ENCODE measurements at places on chromosomes 7 and 10.

DNA sequence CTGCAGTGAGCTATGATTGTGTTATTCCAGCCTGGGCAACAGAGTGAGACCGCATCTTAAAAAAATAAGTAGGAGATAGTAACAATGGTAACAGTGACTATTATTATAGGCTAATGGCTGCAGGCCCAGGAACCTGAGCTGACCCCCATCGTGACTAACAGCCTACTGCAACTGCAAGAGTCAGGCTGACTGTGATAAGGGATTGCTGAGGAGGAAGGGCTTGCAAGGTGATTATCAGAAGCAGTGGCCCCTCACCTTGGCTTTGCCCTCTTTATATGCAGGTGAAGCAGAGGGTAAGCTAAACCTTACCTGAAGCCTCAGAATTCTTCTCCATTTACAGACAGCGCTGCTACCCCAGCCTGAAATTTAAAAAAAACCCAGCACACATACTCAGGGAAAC lies 83.9 kb upstream of the SDK1 start:
- DNase-seq = no peak

DNA sequence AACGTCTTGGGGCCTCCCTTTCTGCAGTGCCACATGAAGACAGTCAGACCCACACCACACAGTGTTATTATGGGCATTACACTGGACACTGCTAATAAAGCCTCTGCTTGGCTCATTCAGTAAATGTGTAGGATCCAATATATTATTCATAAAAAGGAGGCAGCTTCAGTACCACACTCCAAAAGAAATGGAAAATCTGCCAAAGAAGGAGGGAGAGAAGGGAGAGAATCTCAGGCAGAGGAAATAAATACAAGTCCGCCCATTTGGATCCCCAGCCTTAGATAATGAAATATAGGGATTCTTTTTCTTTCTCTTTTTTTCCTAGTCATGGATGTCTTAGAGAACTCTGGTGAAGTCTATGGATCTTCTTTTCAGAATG lies 162.2 kb downstream of the ELMO1 start:
- no peak for DNase-seq

- peak; percentile 23 for DNase-seq
Observed at GRCh38 chr7:130242198-130243014, 24.3 kb upstream of the CPA2 start.

DNA sequence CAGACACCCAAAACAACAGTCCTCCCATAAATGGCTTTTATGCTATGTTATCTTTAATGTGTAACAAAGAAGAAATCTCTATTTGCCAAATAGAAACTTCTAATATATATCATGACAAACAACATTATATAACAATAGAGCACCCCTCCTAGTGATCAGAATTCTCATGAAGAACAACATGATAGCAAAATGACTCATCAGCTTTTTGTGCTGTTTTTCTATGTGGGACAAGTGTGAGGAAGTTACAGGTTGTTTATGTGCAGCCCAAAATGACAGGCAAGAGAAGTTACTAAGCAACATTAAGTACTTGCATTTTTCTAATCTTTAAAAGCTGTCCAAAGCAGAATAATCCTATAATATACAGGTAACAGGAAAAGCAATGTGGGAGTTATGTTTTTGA lies 7.7 kb downstream of the DGKB start:
- DNase-seq = no peak

- no peak for DNase-seq
Observed at GRCh38 chr7:500521-501420, 18.9 kb downstream of the PDGFA start.

- no peak for DNase-seq
Observed at GRCh38 chr7:69243016-69243415, 355.3 kb upstream of the AUTS2 start.

- DNase-seq = no peak
Observed at GRCh38 chr7:47888371-47889265, 59.6 kb downstream of the PKD1L1 start.

DNA sequence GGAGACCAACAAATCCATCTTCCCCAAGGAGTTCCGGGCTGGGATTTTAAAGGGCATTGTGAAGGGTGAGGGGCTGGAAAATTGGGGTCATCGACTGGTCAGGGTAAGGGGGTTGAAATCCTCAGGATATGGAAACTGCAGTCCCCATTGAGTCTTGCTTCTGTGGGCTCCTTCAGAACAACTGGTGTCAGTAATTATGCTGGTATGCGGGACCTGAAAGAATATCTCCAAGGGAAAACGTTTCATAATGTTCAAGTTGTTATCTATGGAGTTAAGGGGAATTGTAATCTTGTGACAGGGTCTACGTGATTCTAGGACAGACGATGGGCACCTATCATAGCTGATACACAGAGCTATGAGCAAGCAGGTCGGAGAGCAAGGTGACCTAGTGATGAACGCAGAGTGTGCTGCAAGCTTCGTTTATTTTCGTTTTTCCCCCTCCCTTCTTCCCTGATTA lies 494 bp upstream of the RHBDD2 start:
- DNase-seq = no peak

- no peak for DNase-seq
Observed at GRCh38 chr7:2313450-2314208, 612 bp downstream of the SNX8 start.

- no peak for DNase-seq
Observed at GRCh38 chr10:71857934-71858890, 7.2 kb upstream of the PSAP start.

GRCh38 chr7:138749960-138750359 lies 47.8 kb upstream of the TMEM213 start:
- DNase-seq = no peak

- no peak for DNase-seq
Observed at GRCh38 chr10:99540306-99540656, 7.5 kb downstream of the NKX2-3 start.

- no peak for DNase-seq
Observed at GRCh38 chr7:22858640-22859561, 36.3 kb upstream of the TOMM7 start.

- no peak for DNase-seq
Observed at GRCh38 chr7:72080341-72080766, 331.8 kb downstream of the CALN1 start.

- DNase-seq = no peak
Observed at GRCh38 chr7:1242606-1243289, 10.1 kb downstream of the UNCX start.

DNA sequence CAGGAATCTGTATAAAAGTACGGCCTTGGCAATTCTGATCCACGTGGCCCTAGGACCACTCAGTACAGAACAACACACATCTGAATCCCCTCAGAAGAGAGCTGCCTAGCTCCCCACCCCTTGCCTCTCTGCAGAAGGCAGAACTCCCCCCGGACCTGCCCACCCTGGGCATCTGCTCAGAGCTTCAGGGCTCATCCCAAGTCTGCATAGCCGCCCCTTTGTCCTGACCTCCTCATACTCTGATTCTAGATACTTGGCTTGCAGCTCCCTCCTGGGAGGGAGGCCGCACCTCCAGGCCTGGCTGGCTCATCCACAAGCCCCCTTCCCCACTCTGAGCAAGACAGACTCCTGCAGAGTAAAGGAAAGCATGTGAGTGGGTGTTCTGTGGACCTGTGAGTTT lies 49.6 kb downstream of the GRID1 start:
- DNase-seq = no peak

DNA sequence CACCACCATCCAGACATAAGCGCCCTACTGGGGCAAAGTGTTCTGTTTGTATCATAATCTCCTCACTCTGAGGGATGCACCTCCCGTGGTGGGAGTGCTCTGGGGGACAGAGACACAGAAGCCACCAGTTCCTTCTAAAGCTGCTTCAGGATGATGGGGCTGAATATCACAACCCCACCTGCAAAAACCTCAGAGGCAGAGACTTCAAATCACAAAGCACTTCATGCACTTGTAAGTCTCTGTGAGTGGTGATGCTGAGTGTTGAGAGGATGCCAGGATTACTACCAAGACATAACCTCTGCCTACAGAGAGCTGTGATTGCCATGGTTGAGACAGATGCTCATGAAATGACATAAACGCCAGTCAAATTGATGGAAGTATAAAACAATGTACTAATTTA lies 255.5 kb downstream of the CALN1 start:
- DNase-seq = no peak

DNA sequence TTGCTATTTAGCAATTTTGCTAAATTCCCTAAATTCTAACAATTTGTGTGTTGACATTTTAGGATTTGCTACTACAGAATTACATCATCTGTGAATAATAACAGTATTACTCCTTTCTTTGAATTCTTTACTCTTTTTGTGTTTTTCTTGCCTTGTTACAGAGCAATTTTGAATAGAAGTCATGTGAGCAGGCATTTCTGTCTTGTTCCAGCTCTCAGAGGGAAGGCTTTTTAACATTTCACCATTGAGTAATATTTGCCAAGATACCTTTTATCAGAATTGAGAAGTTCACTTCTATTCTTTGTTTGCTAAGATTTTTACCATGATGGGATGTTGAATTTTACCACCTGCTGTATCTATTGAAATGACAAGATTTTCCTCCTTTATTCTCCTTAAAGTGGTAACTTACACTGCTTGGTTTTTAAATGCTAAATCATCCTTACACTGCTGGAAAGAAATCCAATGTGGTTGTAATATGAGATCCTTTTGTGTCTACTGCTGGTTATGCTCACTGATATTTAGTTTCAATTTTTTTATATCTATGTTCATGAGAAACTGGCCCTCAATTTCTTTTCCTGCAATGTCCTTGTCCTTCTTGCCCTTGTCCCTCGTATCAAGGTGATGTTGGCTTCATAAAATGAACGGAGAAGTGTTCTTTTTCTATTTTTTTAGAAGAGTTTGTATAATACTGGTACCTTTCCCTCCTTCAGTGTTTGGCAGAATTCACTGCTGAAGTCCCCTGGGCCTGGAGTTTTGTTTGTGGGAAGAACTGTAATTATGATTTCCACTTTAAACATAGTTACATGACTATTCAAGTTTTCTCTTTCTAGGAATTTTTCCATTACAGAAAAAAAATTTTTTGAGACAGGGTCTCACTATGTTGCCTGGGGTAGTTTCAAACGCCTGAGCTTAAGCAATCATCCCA lies 50.3 kb upstream of the ATP6V0A4 start:
- no peak for DNase-seq

DNA sequence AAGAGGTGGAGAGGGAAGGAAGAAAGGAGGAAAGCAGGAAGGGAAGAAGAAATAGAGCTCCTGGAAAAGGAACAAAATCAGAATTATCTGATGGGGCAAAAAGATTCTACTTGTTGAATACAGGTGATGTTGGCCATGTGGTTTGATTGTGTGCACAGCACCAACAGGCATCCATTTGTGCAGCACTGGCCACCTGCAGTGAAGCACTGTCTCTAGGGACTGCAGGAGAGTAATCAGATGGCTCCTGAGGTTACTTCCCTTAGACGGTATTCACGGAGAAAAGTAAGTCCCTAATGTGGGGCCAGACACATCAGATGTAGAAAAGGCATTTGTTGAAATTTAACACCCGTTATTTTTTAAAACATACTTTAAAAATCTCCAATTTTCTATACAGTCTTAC lies 135.3 kb upstream of the VIPR2 start:
- DNase-seq = no peak

- no peak for DNase-seq
Observed at GRCh38 chr7:97024209-97025129, at the start of gene DLX5. Gene DLX5, minus strand, starts transcription at chr7:97024831. Its CDS starts 208 bp downstream, at chr7:97024623.

DNA sequence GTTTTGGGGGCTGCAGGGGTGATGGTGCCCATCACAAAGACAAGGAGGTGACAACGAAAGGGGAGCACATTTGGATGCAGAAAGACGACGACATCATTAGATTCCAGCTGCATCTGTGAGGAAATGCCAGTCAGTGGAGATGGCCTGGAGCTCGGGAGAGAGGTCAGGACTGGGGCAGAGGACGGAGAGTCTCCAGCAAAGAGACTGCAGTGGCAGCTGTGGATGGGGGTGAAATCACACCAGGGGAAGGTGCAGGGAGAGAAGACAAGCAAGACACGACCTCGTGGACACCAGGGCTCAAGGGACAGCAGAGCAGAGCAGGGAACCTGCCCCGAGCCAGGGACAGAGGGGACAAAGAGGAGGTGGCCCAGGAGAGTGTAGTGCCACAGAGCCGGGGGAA lies 203.4 kb downstream of the PRPF18 start:
- no peak for DNase-seq

DNA sequence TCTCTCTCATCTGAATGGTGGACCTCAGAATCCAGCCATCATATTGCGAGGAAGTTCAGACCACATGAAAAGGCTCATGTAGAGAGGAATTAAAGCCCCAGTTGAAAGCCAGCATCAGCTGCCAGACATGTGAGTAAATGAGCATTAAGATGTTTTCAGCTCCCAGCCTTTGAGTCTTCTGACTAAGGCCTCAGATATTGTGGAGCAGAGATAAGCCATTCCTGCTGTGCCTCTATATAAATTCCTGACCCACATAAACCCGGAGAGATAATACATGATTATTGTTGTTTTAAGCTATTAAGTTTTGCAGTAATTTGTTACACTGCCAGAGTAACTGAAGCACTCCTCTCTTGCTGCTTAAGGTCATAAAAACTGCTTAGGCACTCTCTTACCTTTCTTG lies 14.6 kb downstream of the FAM149B1 start:
- DNase-seq = no peak

DNA sequence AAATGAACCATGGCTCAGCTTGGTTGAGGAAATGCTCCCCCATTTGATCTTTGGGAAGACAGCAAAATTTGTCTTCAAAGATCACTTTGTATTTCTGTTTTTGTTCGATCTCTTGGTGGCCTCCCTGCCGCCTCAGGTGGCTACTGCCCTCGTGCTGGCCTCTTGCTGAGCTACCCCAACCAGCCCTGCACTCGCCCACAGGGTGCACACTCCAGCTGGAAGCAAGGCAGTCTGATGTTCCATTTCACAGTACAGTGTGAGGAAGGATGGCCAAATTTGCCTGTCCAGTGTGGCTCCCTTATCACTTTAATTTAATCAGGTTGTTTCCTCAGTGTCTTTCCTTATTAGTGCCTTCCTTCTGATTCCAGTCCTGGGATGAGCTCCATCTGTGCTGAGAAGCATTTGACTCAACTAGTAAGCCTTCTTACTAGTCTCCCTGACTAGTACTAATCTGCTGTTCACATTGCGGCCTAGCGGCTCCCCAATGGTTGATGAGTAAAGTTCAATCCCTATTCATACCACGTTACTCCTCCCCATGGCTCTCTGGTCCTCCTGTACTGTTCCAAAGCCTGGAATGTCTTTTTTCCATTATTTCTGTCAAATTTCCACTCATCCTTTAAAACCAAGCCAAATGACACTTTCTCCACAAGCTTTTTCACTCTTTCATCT lies 8.2 kb downstream of the MYOF start:
- no peak for DNase-seq

DNA sequence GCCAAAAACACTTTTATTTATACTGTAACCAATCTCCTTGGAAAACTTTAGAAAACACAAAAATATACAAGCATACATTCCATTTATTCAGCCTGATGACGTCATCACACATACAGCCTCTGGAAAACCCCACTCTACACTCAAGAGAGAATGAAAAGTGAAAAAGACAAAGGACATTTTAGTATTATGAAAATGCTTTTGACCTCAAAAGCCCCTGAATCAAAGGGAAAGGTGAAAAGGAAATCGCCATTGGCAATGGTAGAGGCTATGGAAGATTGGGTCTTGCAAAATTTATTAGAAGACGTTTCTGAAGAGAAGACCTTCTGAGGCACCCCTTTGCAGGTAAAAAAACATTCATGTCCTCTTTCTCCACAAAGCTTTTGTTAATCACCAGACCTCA lies 82.9 kb upstream of the STRIP2 start:
- DNase-seq = no peak
